Gastrocnemius medialis (tissue), 4 donors: ENCODE measurements at places on chromosomes 4 and X. TPM values are rescaled to one million over a fixed set of nuclear protein-coding genes. Genes with fewer than 3 reads are reported as not detected.

The BEND2 gene
- total RNA-seq: 0.15 TPM

The PNMA5 gene
- not detected for total RNA-seq

The WNK3 gene
- 0.02 TPM for total RNA-seq

The PHKA1 gene
- 115 TPM for total RNA-seq

The GAK gene
- total RNA-seq: 48.3 TPM

The NUDT11 gene
- total RNA-seq: not detected

The SYNPO2 gene
- 1,203 TPM for total RNA-seq

The MAOA gene
- 244 TPM for total RNA-seq

The C4orf36 gene
- total RNA-seq: not detected
